Stimulated activated CD4-positive, alpha-beta T cell treated with anti-CD3 and anti-CD28 coated beads, Interleukin-15, amount 100 ng/mL, for 1 hour (primary cell): ENCODE measurements at places on chromosomes 7 and 10.

- no peak for DNase-seq
Observed at GRCh38 chr7:44046321-44047061, 2.0 kb downstream of the DBNL start.

DNA sequence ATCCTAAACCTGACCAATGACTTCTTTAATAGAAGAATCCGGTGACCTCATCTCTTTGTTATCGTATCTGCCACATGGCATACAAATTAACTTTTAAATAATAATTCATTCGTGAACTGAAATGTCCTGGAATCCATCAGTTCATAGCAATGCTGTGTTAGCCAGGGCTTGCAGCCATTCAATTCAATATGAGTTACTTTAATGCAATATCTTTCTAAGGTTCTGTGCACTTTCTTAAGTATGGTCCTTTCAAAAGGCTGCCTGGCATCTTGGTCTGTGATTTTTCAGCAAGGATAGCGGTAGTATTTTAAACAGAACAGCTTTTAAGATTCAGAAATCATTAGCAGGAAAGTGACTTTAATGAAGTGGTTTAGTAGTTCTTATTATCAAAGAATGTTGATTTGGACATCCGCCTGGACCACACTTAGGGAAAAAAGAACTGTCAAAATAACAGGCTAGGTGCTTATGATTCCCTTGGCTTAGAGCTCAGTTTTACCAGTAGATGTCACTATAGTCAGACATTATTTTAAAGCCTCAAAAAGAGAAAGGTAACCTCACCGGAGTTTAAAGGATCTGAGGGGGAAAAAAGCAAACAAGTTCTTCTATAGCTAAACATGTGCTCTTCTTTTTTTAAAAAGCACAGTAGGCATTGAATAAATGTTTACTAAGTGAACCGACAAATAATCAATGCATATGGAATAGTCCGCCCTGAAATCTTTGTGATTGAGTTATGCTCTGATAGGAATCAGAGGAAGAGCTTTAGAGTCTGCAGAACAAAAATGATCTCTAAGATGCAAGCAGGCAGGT is 22.7 kb downstream of the SLC35G1 start:
- DNase-seq, result no peak

- DNase-seq, result no peak
Observed at GRCh38 chr10:125727436-125727835, 7.9 kb downstream of the EDRF1 start.

DNA sequence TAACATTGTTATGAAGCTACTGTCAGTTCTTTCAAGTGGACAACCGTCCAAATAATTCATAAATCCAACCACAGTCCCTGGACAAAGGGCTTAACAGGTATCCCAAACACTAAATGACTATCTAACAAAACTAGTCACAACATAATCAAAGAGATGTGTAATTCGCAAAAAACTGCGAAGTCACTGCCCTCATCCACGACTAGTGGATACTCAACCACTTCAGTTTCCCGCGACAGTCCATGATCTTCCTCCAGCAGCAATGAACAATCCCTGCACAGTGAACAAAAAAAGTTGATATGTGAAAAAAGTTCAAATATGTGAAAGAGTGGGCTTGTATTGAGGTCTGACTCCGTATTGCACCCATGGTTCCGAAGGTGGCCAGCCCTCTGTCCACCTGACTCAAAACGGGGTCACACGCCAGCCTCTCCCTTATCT is 287 bp downstream of the DCLRE1A start:
- DNase-seq, result no peak

DNA sequence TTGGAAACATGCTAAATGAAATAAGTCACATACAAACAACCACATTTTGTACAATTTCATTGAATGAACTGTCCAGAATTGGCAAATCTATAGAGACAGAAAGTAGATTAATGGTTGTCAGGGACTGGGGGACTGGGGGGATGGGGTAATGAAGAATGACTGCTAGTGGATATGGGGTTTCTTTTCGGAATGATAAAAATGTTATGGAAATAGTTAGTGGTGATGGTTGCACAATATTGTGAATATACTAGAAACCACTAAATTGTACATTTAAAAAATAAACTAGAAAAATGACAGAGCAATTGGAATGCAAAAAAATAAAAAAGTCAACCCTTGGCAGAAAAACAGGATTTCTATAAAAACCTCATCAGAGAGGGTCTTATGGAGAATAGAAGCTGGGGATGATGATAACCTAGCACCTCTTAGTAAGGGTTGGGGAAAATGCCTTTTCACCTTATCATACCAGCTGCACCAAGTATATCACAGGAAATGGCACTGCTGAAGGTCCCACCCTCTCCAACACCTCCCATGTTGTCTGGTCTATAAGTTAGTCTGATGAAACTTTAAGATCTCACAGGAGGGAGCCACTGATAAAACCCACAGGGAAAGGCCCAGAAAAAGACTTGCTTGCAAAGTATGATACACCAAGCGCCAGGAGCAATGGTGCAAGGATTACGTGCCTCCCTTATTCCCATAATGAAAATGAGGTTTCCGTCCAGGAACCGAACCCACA is 23.1 kb upstream of the JAZF1 start:
- no peak for DNase-seq

DNA sequence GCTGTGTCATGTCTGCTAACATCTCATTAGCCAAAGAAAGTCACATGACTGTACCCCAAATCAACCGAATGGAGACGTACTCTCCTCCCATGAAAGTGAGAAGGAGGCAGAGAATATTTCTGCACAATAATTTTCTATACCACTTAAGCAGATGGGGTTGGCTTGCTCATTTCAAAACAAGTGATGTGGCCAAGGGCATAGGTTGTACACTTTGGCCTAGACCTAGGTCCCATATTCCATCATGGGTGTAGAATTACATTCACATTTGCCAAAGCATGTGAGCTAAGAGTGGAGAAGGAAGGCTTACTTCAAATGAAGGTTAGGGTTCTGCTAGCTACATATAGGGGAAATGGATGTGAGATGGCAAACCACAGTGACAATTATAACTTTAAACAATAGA is 83.0 kb downstream of the ZNF365 start:
- no peak for DNase-seq

DNA sequence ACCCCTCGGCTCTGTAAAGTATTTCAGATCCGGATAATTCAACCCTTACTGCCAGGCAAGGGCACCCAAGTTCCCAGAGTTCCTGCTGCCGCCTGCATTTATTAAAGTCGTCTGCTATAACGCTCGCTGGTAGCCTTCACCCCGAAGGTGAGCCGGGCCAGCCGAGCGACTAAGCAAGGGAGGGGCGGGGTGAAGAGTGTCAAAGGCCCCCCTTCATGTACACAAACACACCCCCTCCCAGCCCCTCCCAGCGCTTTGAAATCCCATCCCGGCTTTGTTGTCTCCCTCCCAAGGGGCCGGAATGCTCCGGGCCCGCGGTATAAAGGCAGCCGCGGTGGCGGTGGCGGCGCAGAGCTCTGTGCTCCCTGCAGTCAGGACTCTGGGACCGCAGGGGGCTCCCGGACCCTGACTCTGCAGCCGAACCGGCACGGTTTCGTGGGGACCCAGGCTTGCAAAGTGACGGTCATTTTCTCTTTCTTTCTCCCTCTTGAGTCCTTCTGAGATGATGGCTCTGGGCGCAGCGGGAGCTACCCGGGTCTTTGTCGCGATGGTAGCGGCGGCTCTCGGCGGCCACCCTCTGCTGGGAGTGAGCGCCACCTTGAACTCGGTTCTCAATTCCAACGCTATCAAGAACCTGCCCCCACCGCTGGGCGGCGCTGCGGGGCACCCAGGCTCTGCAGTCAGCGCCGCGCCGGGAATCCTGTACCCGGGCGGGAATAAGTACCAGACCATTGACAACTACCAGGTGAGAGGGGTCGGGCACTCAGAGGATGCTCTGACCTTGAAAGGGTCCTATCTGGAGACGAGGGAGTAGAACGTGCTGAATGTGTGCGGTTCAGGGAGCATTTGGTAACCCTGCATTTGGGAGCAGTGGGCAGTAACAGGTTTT is at the start of gene DKK1:
DKK1 (plus strand) TSS at position 349 of the 889 bp plus-strand sequence; CDS start at position 503, 154 bp downstream.
- DNase-seq, result no peak

DNA sequence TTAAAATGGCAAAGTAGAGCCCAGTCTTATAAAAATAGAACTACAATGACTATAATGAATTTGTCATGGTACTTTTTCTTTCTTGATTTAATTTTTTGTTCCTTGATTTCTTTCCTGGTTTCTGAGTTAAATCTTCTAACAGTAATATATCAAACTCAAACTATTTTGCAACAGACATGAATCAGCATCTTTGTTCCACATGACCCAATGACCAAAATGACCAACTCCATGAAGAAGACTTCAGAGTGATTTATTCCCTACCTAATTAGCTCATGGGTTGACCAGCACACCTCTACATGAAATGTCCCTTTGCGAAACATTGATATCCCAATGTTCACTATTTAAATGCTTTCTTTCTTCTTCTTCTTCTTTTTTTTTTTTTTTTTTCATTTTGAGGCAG is 30.9 kb downstream of the NMT2 start:
- DNase-seq, result no peak

DNA sequence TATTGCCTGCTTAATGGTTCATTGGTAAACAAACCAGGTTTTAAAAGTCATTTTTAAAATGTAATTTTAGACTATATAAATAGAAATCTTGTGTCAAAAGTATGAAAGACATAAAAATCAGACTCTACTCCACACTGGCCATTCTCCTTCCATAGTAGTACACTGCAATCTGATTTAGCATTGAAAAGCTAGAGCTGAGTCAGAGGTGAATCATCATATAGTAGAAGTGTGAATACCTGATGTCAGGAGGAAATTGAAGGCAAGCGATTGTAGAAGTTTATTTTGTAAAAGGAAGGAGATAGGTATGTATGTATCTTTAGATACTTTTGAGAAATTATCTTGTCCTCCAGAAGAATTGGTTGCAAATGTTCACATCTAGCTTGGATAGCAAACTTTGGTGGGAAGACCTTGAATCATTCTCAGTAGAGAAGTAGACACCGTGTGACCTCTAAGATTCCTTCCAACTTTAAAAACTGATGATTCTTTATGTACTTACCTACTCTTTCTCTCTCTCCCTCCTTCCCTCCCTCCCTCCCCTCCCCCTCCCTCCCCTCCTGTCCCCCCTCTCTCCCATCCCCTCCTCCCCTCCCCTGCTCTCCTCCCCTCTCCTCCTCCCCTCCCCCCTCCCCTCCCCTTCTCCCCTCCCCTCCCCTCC is 88.1 kb downstream of the BTAF1 start:
- no peak for DNase-seq

DNA sequence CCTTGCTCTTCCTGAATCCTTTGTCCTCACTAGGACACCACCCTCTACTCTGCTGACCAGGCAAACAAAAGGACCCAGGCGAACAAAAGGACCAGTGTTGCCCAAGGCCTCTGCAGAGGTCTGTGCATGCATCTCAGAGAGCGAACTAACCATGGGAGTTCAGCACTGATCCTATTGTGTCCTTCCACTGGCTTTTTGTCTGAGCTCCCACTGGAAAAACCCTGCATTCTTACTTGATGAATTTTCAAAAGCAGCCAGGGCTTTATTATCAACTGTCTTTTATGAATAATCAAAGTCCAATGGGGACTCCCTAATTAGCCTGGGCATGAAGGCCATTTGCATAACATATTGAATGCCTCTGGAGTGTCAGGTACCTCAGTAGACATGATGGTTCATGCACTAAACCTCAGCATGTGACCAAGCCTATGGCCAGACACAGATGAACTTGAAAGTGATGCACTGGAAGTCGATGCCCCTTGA is 140.6 kb downstream of the KCNMA1 start:
- DNase-seq, result no peak

GRCh38 chr10:24207341-24207740 is 1.6 kb upstream of the KIAA1217 start:
- DNase-seq, result no peak

DNA sequence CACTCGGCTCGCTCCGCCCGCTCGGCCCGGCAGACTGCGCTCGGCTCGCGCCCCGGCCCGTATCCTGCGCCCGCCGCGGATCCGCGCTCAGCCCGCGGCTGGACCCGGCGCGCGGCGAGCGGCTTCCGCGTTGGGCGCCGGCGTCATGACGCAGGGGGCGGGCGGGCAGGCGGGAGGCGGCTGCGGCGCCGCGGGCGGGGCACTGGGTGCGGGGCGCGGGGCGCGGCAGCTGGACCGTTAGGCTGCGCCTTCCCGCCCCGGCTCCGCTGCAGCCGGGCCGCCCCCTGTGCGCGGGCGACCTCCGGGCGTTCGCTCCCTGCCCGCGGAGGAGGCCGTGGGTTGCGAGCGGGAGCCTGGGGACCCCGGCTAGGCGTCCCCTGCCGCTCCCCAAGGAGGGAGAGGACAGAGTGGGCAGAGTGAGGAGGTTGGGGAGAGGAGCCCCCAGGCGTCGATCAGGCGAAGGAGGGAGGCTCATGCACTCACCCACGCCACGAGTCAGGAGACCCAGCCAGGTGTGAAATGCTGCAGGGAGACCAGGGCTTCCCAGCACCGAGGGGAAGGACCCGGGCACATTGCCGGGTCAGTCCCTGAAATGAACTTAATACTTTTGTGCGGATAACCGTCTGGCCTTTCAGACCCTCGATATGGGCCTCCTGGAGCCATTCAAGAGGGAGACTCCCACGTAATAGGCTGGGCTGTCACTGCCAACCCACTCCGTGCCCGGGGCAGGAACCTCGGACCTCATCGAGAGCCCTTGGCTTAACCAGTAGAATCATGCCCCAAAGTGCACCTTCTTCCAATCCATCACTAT is at the start of gene PIP4K2A:
PIP4K2A (minus strand) TSS at position 100 of the 811 bp plus-strand sequence. CDS start 252 bp downstream, outside the sequence.
- peak; percentile 45 for DNase-seq

DNA sequence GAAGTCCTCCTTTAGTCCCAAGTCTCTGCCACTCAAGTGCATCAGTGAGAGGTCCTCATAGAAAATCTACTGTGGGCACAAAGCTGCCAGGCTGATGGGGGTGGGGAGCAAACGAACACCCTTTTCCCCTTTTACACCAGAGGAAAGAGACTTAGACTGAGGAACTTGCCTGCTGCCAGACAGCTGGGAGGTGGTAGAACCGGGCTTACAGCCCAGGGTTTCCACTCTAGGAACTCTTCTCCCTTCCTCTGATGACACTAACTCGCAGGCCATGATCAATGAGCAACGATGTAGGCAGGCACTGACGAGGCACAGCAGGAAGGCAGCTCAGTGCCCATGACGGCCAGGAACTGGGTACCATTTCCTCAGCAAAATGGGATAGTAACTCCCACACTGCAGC is 11.0 kb upstream of the SH2D4B start:
- DNase-seq, result no peak

DNA sequence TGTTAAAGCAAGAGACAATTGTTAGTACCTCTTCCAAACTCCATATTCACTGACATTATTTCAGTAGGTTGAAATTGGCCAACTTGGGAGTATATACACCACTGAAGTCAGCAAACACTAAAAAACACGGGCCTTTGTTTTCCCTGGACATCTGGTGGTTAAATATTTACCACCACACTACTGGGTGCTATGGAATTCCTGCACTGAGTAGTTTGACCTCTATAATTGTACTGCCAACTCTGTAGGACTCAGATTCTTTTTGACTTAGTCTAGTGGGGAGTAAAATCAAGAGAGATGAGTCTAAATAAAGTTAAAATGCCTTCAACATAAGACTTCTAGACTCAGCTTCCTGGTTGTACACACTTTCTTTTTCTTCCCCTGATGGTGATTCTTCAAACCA is 41.3 kb upstream of the TES start:
- DNase-seq, result no peak
